ENCODE measurements at places on chromosomes 7 and 10.

DNA sequence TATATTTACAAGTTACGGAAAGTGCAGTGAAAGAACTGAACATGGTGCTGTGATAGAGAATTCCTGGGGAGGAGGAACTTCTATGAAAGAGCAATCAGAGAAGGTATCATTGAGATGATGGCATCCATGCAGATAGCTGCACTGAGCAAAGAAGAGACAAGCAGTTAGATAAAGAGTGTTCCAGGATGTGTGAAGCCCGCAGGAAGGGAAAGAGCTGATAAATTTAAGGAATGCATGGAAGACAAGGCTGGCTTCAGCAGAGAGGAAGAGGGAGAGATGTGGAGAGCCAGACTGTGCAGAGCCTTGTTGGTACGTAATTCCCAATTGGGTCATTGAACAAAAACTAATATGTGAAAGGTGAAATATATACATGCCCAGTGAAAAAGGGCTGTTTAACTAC, 538.9 kb downstream of the INHBA start:
- no peak for DNase-seq

GRCh38 chr10:61964949-61965702, 63.6 kb downstream of the ARID5B start:
- no peak for DNase-seq

GRCh38 chr10:67629461-67629971, 66.5 kb downstream of the CTNNA3 start:
- peak; percentile 30 for DNase-seq

DNA sequence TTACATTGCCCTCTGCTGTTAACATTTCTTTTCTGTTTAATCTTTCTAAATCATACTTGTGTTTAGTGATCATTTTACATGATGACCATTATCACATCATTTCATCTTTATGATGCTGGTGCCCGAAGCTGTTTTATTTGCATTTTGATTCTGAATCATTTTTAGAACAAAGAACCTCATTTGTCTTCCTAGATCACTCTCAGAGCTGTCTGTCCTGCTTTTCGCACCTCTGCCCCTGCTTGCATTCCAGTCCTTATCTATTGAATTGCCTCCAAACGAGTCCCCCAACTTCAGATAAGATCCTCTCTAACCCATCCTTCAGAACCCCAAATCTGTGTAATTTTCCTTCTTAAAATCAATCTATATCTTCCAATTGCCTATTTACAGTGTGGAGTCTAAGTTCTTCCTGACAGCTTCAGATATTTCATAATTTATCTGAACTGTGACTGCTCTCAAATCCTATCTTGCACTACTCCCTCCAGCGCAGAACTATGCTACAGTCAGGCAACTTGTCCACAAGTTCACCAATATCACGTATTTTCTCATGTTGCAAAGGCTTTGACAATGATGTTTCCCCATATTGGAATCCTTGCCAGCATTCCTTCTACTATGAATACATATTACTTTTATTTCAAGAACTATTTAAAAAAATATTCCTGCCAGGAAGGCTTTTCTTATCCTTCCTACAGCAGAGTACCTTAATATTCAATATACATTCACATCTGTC, 346.5 kb upstream of the CACNA2D1 start:
- DNase-seq = no peak

DNA sequence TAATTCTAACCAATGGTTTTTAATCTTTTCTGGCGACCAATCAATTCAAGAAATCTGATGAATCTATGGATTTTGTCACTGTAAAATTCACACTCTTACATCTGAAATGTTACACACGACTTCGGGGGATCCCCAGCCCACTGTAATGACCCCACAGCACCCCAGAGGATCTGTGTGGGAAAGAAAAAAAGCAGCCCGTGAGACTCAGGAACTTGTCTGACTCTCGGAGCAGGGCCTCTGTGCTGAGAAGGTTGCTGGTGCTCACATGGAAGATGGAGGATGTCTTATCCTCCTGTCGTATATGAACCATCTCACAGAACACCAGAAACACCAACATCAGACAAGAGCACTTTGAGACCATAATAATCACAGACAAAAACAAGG, 228.4 kb upstream of the INHBA start:
- no peak for DNase-seq

DNA sequence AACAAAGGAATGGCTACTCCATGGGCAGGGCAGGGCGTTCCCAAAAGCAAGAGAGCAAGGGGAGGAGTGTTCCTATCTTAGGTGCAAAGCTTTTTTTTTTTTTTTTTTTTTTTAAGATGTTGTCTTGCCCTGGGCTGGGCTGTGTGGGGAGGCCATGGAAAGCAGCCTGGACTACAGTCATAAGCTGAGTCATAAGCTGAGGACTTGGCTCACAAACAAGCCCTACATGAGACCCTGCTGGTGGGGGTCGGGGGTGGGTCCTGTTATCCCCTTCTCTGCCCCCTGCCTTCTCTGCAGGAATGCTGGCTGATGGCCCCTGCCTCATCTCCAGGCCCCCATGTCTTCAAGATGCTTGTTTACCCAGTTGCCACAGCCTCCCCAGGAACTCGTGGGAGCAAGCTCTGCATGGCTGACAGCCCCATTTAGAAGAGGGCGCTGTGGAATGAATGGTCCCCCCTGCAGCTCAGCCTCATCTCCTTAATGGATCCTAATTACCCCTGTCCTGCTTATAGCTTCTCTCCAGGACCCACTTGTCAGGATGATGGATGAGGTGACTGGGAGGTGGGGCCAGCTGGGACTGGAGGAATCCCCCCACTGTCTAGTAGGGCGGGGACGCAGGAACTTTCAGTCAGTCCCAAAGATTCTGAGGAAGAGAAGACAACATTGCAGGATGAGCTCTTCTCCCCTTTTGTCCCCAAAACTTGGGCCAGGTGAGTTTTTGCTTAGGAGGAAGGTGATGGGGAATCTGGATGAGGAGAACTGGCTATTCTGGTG, 340.8 kb upstream of the PODXL start:
- peak; percentile 8 for DNase-seq

DNA sequence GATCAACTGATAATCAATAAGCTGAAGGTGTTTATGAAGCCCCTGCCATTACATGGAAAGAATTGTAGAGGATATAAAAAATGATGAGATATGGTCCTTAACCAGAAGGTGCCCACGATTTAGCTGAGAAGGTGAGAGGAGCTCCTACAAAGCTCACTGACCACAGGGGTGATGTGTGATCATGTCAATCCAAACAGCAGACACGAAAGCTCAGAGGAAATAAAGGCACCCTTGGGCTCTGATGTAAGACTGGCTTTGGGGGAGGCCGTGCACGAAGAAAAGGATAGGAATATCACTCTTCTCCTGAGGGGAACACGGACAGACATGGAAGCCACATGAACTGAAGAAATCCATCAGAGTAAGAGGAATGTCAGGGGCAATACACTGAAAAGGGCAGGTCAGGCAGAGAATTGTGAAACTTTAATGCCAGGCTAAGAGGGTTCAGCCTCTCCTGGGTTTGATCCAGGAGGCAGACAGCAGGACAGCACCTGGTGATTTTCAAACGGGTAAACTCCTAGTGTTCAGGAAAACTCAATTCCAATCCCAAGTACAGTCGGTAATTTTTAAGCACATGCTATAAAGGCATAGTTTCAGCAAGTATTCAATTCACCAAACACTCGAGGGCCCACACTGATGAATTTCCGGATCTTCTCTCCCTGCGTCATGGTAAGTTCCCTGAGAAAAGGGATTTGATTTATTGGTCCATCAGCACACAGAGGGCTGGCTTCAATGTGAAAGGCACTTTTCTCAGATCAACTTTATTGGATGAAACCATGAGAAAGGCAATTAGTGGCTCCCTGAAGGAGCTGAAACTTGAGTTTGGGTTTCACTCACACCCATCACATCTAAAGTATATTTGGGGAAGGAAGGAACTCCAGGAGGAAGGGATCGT, 163.8 kb downstream of the PRPF18 start:
- DNase-seq = no peak

DNA sequence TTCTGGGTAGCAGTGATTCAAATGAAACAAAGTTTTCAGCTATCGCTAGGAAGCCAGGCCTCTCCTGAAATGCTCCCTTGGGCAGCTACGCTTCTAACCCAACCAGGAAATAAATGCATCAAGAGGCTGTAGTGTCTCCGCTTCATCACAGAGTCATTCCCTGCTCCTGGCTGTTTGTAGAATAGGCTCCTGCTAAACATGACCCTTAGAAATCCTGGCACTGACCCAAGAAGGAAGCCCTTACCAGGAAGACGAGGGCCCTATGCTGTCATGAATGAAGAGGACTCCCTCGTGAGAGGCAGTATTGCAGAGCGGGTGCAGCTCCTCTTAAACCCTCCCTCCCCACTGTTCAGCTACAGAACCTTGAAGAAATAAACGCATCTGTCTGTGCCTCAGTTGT, 48.3 kb downstream of the NOD1 start:
- DNase-seq = no peak

GRCh38 chr10:69364232-69364940, 52.3 kb downstream of the TACR2 start:
- DNase-seq = no peak

- no peak for DNase-seq
Measured at GRCh38 chr10:83654689-83655088, 484.6 kb upstream of the GHITM start.

DNA sequence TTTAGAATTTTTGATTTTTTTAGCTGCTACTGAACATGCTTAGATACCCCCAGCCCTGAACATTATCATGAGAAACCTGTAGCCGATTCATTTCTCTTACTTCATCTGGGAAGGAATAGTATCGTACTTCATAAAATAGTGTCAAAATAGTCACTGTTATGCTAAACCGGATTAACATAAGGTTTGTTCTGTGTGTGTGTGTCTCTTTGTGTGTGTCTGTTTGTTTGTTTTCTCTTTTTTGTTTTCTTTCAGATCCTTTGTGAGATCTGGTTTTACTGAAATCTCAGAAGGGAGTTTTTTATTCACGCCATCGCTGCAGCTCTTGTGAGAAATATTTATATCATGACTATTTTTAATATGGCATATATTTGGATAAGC, 761 bp downstream of the LGI1 start:
- no peak for DNase-seq

GRCh38 chr7:92674379-92674778, 84.2 kb upstream of the FAM133B start:
- DNase-seq = no peak

GRCh38 chr10:98020254-98020653, 10.2 kb downstream of the CRTAC1 start:
- DNase-seq = no peak

GRCh38 chr10:102113261-102113955, 6.8 kb downstream of the LDB1 start:
- no peak for DNase-seq
